HCT116 (cell line): ENCODE measurements at places on chromosomes 2 and 18. TPM values are rescaled to one million over a fixed set of nuclear protein-coding genes. Genes with fewer than 3 reads are reported as not detected.

DNA sequence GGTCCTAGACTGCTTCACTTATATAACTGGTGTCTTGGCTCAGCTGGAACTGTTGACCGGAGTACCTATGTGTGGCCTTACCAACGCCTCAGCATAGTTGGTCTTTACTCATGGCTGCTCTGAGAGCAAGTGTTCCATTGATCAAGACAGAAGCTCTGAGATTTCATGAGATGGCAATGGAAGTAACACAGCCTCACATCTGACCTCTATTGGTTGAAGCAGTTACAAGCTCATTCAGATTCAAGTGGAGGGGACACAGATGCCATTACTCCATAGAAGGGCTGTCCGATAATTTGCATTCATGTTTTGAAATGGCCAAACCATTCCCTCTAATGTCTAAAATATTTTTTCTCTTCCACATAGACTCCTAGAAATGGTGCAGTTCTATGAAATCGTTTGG is 46.4 kb upstream of the STK39 start:
- no peak overlapping the region for H3K27ac ChIP-seq
- no peaks in the 10 kb centered on the region for H3K27me3 ChIP-seq
- DNase-seq, result no peak
- no peaks in the 10 kb centered on the region for H3K4me1 ChIP-seq

DNA sequence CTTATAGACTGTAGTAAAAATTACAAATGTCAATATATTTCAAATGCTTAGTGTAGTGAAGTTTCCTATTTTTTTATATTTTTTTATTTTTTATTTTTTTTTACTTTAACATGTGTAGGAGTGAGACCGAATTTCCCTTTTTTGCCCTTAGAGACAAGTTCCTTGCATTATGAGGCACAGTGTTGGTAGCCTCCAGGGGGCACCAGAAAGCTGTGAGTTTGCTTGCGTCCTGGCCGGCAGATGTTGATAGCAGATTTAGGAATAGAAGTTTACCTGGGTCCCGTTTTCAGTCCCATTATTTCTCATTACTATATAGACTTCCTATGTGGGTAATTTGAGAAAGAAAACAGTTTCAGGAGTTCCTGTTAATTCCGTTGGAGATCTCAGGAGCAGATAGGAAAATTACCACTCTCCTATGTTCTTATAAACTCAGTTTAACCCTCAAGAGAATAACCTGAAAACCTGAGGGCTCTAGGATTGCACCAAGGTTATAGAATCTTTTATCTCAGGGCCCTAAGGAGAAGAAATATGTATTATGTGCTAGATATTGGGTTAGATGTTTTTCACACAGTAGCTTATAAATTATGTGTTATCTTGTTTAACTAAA is 157.5 kb upstream of the SESTD1 start:
- H3K36me3 ChIP-seq, result no peaks in the 10 kb centered on the region
- no peaks in the 10 kb centered on the region for H3K27me3 ChIP-seq

DNA sequence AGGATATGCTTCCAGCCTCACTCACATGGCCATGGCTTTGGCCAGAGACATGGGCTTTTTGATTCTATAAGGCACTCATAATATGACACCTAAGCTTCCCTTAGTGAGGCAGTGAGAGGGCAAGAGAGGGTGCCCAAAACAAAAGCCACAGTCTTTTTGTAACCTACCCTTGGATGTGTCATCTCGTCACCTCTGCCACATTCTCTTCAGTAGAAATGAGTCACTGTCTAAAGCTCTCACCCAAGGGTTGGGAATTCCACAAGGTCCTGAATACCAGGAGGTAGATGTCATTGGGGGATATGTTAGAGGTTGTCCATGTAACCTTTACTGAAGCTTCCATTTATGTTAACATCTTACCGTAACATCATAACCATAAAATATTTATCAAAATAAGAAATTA is 108.4 kb downstream of the ALMS1 start:
- H3K4me1 ChIP-seq, result peaks cover 16% of the 10 kb centered on the region
- H3K36me3 ChIP-seq, result peaks cover 9% of the 10 kb centered on the region; the same call in 1 of the 2 replicates
- H3K27ac ChIP-seq, result no peak overlapping the region; the same call in 1 of the 2 replicates
- DNase-seq, result peak; percentile 82
- no peaks in the 10 kb centered on the region for H3K27me3 ChIP-seq
- peak overlapping the region; percentile 6; the same call in 1 of the 2 replicates for H3K4me3 ChIP-seq

GRCh38 chr2:151972241-151973012 is 126.4 kb downstream of the CACNB4 start:
- H3K4me3 ChIP-seq, result no peak overlapping the region
- no peaks in the 10 kb centered on the region for H3K4me1 ChIP-seq
- H3K27me3 ChIP-seq, result no peaks in the 10 kb centered on the region
- no peak for DNase-seq

UGT1A5 gene
- total RNA-seq, result not detected
